ENCODE measurements at places on chromosomes 12 and 14.

GRCh38 chr12:8076366-8076765 lies 5.7 kb upstream of the NECAP1 start:
- no peak for DNase-seq

GRCh38 chr14:51862176-51862796 lies 1.9 kb downstream of the GNG2 start:
- no peak for DNase-seq

GRCh38 chr12:52517888-52518287 lies 2.3 kb downstream of the KRT5 start:
- DNase-seq: no peak

DNA sequence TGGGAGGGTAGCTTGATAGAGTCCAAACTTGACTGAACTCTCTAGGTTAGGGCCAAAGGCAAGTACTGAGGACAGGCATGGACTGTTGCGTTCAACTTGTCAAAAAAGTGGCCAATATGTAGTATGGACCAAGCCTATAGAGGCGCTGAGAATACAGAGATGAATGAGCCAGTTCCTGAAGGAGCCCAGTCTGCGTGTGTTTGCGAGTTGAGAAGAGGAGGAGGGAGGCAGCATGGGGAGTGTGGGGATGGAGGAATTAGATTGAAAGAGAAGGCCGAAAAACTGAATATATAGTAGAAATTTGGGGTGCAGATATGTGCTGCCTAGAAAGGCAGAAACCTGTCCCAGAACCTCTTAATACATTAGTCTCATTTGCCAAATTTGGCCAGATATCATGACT lies 412.4 kb downstream of the PCNX1 start:
- DNase-seq: no peak

GRCh38 chr12:46516933-46517578 lies 144.5 kb upstream of the SLC38A2 start:
- peak; percentile 27 for DNase-seq

- DNase-seq: no peak
These were observed 204.1 kb downstream of the CACNA1C start for GRCh38 chr12:2256915-2257314.

DNA sequence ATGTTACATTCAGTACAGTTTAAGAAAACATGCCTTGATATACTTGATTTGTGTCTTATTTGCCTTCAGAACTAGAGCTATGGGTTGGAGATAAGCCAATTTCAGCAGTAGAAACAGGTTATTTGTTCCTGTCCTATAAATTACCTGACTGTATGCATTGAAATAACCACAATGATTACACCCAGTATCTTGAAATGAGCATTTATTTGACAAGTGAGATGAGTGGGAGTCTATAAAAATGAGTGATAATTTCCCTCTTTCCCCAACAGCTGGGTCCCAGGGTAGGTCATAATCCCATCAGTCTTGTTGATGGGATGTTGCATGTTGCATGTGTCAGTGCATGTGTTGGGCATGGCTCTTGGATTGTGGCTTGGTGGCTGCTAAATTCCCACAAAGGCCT lies 3.7 kb downstream of the TAS2R42 start:
- DNase-seq: no peak

DNA sequence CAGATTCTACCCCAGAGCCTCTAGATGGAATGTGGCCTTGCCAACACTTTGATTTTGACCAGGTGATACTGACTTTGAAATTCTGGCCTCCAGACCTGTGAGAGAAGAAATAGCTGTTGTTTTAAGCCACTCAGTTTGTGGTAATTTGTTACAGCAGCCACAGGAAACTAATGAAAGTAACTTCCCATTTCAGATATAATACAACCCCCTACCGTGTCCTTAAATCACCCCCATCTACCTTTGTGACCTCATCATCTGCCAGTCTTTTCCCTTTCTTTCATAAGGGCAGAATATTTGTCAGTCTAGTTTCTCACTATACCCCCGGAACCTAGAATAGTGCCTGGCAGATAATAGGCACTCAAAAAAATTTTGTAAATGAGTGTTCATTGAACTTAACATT lies 39.6 kb downstream of the PPP4R4 start:
- no peak for DNase-seq

DNA sequence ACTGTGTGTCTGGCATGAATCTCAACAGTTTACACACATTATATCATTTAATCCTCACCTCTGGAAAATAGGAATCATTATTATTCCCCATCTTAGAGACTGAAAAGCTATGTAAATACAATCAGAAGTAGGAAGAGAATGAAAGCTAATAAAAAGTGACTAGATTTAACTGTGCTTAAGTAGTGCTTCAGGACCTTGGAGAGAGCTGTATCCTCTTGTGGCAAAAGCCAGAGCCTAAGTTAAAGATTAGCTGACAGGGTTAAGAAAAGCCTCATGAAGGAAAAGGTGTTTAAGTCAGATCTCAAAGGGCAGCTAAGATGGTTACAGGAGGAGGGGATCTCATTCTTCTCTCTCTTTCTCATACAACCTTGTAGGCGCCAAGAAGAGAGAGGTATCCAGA lies 65.3 kb upstream of the TMEM233 start:
- no peak for DNase-seq

GRCh38 chr12:80041071-80041470 lies 58.3 kb upstream of the OTOGL start:
- no peak for DNase-seq

- DNase-seq: no peak
These were observed 142.5 kb downstream of the EFCAB11 start for GRCh38 chr14:89811954-89812575.

DNA sequence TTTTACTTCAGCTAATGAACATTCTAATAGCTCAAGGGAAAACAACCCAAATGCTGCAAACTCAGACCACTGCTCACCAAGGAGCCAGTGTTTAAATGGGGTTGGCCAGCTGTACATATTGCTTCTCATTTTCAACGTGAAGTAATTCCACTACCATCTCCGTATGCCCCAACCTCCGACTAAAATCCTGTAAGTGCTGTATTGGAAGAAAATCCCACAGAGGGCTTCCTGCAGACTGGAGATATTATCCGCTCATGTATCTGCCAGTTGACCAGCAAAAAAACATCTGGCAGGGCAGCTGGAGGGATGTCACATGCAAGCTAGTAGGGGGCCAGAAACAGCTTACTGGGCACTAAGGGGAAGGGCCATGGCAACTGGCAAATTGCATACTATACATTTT lies 485.0 kb downstream of the SNAPC1 start:
- DNase-seq: no peak

GRCh38 chr12:84760091-84760865 lies 152.3 kb downstream of the SLC6A15 start:
- DNase-seq: no peak

GRCh38 chr12:120453060-120453750 lies 7.0 kb downstream of the GATC start:
- DNase-seq: no peak

GRCh38 chr12:3744229-3744901 lies 8.5 kb downstream of the CRACR2A start:
- no peak for DNase-seq

DNA sequence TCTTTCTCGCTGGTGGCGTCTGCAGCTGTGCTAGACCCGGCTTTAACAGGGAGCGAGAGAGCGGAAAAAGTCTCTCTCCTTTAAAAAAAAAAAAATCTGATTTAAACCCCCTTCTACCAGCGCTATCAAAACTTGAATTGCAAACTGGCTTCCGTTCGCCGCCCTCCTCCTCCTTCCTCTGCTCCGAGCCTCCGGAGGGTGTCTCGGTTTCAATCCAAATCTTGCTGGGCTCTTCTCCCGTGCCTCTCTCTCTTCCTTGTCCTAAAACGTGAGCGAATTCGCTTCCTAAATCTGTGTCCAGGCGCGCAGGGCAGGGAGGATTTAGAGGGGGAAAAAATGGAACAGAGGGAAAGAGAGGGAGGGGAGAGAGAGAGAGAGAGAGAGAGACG lies 272 bp downstream of the TBX3 start:
- DNase-seq: no peak

GRCh38 chr12:3076730-3077571 lies at the start of gene TSPAN9:
TSS of gene TSPAN9 (plus strand) at chr12:3077379. CDS start at chr12:3201194, 123,815 bp downstream.
- peak; percentile 79 for DNase-seq
